ENCODE measurements at places on chromosomes 1 and 21.

GRCh38 chr1:93180723-93181613 is at the start of gene CCDC18:
Gene CCDC18 (plus strand): TSS chr1:93180724. CDS start chr1:93183362, 2,638 bp downstream.
- no peak for DNase-seq

- no peak for DNase-seq
Observed at GRCh38 chr1:20588634-20589225, at the start of gene CDA. Gene CDA (plus strand): TSS chr1:20589097. CDS start chr1:20589130, 33 bp downstream.

GRCh38 chr1:25105836-25106235 is 126.5 kb downstream of the SYF2 start:
- no peak for DNase-seq

DNA sequence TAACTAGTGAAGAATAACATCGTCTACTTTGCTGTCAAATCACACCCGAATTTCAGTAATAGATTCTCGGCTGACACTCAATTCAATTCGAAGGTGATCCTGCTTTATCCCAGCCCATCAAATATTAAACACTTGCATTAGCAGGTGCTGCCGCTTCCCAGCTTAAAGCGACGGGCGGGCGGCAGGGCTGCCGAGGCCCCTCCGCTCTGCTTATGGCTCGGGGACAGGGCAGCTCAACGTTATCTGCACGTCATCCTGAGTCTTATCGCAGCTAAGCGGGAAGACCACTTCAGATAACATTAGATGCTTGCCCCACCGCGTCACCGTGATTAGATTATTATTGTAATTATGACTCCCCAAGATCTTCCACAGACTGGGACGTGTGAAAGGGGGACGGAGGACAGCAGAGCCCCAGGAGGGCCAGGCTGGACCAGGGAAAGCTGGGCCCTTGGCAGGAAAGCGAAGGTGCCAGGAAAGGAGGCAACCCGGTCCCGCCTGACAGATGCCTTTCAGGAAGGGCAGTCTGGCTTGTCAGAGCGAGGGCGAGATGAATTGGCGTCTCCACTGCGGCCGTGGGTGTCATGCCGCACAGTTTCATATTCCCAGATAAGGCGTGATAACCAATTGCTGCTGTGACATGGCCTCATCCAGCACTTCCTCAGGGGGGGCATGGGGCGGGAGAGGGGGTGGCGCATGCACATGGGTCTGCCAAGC is 37.0 kb downstream of the DMAP1 start:
- DNase-seq: no peak

DNA sequence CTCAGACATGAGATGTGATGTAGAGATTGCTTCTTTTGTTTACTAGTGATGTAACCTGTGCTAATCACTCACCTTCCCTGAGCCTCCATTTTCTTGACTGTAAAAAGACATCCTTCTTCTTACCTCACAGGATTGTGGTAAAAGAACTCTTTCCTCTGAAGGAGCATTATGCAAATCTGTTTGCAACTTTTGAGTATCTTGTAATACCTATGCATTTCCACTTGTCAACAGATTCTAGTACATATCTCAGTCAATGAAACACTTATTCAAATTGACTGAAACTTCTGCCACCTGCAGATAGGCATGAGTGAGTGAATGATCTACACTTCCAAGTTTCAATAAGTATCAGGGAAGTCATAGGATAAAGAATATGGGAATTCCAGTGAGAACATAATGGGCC is 174.7 kb downstream of the HHIPL2 start:
- no peak for DNase-seq

GRCh38 chr1:10513199-10513598 is 38.4 kb downstream of the PEX14 start:
- no peak for DNase-seq

All from stimulated activated CD4-positive, alpha-beta T cell treated with anti-CD3 and anti-CD28 coated beads, Interleukin-4, amount 100 ng/mL, for 48 hours (primary cell).